ENCODE measurements at places on chromosomes 3 and 15.

DNA sequence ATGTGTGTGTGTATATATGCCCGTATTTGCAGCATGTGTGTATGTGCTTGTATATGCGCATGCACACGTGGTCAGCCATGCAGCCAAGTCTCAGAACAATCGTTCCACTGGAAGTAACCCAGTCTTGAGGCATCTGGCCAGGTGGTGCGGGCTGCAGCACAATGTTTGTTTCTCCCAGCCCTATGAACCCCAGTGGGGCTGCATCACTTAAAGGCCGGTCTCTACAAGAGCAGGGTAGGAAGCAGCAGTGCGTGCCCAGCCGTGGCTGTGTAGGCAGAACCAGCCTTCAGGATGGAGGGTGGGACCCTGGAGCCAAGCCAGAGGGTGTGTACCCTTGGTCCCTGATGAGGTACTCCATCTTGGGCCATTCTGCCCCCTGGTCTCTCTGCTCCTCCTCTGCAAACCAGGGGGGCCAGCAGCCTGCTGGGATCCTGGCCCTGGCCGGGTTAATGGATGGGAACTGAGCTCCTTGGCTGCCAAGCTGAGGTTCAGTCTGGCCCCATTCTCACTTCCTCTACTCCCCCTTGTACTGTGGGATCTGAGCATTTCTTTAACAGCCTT is 11.8 kb downstream of the KLF13 start:
- no peak for DNase-seq

DNA sequence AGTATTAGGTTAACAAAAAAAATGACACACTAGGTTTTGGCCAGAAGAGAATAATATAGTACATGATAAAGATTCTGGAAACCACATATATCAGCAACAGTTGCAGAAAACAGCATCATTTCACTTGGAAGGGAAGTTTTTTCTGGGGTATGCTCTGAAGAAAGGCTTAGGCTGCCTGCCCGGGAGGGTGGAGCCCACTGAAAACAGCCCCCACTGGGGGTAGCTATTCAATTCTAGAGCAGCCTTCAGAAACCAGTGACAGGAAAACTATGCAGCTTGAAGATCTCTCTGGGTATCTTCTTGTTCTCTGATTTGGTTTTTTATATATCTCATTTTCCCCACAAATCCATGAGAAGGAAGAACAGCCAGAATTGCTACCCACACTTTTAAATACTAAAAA is 43.2 kb downstream of the ZMAT3 start:
- no peak for DNase-seq

GRCh38 chr15:60563539-60564404 is 84.8 kb upstream of the ICE2 start:
- DNase-seq = no peak

DNA sequence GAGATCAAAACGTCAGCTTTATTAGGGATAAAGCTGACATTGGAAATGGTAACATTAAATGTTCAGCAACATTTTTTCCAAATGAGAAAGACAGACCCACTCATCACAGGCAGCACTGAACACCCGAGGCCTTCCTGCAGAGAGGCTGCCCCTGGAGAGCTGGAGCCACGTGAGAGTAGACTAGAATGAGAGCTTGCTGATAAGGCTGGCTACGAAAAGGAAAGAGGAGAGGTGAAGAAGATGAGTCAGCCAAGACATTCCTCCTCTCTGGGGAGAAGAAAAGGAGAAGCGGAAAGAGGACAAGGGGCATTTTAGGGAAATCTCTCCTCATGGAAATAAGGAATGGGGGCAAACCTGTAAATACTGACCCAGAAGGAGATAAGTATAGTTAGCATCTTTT is 7.3 kb downstream of the CYP19A1 start:
- DNase-seq = no peak

DNA sequence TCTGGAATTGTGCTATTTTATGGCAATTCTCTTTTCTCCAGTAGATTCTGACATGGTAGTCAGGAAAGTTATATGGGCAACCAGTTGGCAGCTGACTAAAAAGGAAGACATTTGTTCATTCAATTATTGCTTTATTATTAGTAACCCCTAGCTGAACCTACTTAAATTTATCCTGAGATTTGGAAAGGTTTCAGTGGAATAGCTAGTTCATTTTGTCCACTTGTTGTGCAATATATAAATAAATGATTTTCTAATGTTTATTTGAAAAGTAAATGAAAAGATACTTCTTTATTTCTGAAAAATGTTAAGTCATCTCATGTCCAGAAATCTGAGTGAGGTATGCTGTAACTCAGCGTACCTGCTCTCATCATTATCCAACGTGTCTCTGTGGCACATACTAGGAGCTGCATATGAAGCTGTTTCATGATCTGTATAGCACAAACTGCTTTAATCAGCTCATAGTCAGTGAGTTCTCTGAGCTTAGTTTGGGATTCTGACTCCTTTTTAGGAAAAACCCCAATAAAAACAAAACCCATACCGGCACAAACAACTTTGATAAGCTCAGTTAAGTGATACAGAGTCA is 35.9 kb downstream of the RARB start:
- no peak for DNase-seq

DNA sequence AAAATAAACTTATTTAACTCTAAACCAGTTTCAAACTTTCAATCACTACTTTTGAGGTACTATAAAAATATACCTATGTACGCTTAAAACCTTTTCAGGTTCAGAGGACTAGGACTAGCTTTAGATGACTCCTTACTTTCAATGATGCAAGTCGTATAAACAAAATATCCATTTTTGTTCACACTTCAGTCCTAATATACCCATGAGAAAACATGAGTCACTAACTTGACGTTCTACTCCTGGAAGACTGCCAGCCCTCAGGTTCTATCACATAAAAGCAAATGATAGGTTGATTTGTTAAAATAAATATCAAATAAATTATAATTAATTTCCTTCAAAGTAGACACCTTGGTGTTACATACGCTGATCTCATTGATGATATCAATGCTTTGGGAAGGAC is 10.6 kb upstream of the P3H2 start:
- no peak for DNase-seq

DNA sequence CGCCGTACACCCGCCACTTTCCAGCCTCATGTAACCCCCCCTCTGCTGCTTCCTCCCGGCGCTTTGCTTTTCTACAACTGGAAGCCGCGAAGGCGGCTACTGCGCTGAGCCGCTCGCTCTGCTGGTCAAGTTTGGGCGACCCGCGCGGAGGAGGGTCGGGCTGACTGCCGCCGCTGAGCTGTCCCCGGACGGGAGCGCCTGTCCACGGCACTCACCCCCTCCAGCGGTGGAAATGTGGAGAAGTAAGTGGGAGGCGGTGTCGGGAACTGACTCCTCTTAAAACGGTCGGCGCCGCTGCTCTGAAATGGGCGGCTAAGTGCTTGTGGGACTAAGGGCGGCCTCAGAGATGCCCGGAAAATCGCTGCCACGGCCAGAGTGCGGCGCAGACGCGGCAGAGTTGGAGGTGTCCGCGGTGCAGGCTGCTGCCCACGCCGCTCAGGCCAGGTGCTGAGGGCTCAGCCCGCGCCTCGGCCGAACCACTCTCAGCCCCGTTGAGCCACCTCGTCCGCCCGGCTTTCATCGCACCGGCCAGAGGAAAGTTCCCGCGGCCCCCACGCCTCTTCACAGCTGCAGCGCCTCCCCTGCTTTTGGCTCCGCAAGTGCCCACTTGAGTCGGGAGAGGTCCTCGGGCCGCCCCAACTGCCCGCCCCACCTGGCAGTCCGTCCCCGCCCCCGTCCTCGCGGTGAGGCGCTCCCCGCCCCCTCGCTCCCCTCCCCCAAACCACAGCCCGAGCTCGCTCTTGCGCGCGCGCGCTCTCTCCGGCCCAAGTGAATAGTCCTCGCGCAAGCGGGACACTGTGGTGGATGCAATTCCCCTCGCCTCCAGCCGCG is at the start of gene EPHA6:
Gene EPHA6 (plus strand): TSS at position 775 of the 831 bp plus-strand sequence.
- DNase-seq = peak; percentile 37

GRCh38 chr3:87088993-87089841 is 98.3 kb upstream of the VGLL3 start:
- DNase-seq = peak; percentile 44

DNA sequence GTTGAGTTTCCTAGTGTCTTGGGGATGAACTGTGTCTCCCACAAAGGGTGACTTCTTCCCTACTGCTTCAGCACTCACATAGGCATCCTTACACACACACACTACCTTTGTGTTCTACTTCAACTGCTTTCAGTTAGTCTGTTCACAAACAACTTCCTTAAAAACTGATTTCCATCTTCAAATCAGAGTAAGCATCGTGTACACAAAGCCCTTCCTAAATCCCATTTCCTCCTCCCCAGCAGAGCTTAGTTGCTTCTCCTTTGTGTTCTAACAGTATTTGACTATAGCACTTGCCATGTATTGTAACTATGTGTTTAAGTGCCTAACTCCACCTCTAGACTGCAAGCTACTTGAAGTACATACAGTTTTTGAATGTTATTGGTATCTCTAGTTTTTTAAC is 71.7 kb downstream of the TNIK start:
- DNase-seq = no peak

GRCh38 chr15:94691169-94691568 is 459.8 kb downstream of the MCTP2 start:
- DNase-seq = no peak

DNA sequence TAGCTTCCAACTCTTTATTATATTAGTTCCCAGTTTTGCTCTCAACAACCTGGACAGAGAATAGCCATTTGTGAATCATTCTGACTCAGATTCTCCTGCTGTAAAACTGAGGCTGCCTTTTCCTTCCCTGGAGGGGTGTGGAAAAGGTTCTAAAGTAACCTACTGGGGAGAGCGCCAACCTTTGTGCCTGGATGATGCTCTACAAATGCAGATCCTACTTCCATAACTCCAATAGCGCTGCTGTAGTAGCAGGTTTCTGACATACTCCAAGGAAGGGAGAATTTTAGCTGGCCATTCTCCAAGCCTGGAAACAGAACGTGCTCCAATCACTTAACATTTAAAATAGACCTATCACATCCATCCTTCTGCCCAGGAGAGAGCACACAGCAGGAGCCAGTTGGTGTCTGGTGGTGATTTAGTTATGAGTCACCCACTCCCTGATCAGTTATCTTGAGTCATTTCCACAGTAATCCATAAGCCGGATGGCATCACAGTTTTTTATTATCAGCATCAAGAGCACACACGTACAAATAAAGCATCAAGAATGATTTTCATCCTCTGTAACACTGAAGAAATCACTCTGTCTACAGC is 38.3 kb downstream of the MYH15 start:
- no peak for DNase-seq

DNA sequence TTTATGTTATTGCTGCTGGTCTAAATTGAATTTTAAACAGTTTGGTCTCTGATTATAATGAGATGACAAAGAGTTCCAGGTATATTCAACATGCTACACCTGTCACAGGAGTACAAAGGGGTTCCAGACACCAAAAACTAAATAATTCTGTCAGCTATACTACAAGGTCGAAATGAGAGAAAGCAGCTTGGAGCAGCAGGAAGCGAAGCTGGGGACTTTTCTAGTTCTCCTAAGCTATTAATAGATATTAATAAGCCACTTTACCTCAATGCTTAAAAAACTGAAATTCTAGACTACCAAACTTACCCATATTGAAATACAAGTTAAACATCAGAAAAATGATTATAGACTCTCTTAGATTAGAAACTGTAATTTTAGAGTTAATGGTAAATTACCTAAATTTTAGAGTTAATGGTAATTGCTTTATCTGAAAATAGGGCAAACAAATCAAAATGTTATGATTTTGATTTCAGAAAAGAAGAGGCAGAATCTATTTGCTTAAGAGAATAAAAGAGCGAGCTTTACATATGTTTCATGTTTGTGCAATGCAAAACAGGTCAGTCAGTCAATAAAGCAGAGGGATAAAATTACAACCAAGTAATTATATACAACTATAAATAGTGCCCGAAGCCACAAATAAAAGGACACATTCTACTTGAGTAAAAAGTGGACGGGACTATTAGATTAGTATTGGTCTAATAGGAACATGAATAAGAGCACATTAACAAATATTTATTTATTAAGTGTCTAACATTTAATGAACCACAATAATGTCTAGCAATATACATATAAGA is 16.8 kb downstream of the HSPBAP1 start:
- DNase-seq = no peak

DNA sequence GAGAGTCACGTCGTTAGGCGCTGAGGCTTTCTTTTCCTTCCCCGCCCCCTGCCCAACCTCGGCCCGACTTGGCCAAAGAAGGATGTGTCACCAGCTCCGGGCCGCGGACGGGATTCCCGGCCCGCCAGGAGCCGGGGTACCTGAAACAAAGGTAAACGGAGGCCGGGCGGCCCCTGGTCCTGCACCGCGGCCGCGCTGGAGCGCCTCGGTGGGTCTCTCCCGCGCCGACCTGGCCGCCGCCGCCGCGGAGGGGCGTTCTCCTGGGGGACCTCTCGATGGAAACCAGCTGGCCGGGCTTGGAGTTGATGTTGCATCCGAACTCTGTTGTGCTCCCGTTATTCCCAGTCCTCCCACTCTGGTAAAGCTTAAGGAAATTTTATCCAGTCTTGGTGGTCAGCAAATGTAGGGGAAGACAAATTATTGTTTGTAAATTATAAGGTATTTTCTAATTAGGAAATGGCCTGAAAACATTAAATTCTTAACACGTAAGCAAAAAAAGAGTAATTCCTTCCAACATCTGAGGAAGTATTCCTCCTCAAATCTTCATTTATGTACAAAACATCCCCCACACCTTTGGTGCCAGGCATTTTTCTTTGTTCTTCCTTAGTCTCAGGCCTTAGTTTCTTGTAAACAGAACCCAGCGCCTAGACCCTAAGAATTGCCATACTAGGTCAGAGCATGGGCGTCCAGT is 888 bp downstream of the PPP2R3A start:
- DNase-seq = no peak

DNA sequence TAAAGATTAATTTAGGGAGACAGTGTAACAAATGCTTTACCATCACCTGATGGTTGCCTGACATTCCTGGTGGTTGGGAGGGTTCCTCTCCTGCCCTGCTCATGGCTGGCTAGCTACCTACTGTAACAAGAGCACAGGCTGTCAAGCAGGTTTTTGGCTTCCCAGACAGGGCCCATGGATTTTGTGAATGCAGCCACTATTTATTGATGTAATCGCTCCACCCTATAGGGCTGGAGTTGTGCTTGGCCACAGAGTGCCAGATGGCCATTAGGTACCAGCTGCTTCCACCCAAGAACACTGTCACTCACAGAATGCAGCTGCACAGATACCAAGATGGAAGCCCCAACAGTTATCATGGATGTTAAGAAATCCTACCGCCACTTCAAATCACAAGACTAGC is 31.0 kb upstream of the KLHL25 start:
- DNase-seq = no peak

All from left ventricle myocardium inferior (tissue), 1 donor.